ENCODE measurements at places on chromosomes 2 and 18.

DNA sequence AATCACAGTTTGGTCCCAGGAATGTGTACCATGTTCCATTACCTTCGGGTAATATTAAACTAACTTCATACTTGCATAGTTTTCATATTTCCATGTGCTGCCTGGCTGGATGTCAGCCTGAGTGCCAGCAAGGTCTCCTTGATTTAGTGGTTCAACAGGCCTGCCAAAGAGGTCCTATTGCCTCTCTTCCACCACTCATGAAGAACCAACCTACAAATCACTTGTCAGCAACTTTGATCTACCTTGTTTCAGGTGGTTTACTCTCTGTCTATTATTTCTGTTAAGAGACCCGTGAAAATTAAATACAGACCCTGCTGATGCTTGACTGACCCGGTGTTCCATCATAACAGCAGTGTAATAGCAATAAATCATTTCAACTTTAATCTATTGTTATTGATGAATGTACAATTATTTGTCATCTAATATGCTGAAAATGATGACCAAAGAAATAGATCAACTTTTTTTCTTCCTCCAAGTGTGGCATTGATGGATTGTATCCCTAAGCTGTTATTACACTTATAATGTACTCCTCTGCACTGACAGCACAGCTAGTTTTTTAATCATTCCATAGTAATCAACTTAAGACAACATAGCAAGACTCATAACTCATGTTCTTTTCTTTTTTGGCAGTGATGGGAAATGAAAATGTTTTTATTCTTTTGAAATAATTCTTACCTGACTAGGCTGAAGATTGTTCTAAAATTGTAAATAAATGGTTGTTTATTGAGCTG is 1220.2 kb upstream of the ACVR2A start:
- DNase-seq = no peak

GRCh38 chr2:42843611-42844010 is 51.2 kb upstream of the HAAO start:
- no peak for DNase-seq

GRCh38 chr2:114044985-114045384 is 155.1 kb downstream of the ACTR3 start:
- DNase-seq = no peak

- DNase-seq = no peak
Measured at GRCh38 chr2:209549589-209549988, 125.7 kb downstream of the MAP2 start.

- DNase-seq = no peak
Measured at GRCh38 chr2:47868611-47869352, 37.5 kb downstream of the FBXO11 start.

DNA sequence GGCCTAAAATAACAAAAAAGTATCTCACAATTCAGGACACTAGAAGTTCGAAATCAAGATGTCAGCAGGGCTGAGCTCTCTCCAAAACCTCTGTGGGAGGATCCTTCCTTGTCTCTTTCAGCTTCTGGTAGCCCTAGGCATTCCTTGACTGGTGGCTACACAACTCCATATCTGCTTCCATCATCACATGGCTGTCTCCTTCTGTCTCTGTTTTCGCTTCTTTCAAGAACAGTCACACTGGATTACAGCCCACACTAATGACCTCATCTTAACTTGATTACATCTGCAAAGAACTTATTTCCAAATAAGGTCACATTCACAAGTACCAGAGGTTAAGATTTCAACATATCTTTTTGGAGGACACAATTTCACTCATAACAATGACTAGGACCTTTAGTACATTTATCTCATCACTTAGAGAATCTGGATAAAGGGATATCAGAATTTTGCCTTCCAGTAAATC is 275.2 kb downstream of the IRS1 start:
- DNase-seq = no peak

DNA sequence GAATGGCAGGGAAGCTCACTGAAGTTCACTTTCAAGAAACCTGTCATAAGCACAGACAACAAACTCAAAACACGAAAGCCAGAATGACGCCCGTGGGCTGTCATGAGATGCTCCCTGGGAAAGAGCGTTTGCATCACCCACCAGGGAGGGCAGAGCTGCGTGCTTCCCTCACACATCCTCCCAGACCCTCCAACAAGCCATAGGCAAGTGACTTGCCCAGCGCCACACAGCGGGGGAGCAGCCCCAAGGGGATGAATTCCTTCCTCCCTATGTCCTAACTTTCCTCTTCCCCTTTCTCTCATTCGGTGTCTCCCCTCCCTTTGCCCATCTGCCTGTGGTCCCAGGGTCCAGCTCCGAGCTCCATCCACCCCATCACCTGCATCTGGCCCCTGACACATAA is 10.7 kb downstream of the BIN1 start:
- no peak for DNase-seq

DNA sequence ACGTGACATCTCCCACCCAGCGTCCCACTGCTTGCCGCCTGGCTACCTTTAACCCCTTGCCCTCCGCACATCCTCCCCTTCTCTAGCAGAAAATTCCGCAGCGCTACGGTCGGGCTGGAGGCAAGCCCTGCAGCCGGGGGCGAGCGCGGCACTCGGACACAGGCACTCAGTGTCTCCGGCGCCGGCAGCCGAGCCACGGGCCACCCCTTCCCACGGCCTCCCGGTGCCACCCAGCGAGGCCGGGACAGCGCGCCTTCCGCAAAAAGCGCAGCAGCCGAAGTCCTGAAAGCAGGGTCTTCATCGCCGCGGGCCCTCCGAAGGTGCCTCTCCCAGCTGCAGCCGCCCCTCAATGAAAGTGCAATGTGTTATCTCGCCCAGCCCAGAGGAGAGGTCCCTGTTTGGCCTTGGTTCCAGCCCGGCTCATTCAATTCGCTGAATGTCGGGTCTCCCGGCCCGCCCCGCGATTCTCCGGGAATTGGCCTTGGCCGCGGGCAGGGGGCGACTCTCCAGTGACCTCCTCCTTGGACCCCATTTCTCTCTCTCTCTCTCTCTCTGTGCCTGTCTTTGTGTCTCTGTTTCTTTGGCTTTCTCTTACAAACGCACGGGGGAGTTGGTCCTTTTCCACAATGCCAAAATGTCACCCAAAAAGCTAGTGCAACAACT is 1.1 kb downstream of the DLGAP1 start:
- DNase-seq = no peak

DNA sequence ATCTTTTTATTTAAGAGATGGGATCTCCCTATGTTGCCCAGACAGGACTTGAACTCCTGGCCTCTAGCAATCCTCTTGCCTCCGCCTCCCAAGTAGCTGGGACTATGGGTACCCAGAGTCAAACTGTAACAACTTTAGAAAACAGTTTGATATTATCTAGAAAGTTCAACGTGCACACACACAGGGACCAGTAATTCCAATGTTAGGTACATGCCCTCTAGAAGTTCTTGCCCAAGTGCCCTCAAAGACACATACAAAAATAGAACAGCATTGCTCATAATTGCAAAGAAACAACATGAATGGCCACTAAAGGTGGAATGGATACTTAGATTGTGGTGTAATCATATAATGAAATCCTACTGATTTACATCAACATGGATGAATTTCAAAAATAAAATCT is 12.6 kb upstream of the LPIN2 start:
- no peak for DNase-seq

Data from H54 (cell line).